Sigmoid colon (tissue), 7 donors: ENCODE measurements at places on chromosomes 16 and 17.
A peak's percentile ranks its signal among the peaks of the same experiment; 100 is the strongest.

- no peak for DNase-seq
Observed at GRCh38 chr17:58120195-58120822, 27.9 kb upstream of the OR4D1 start.

DNA sequence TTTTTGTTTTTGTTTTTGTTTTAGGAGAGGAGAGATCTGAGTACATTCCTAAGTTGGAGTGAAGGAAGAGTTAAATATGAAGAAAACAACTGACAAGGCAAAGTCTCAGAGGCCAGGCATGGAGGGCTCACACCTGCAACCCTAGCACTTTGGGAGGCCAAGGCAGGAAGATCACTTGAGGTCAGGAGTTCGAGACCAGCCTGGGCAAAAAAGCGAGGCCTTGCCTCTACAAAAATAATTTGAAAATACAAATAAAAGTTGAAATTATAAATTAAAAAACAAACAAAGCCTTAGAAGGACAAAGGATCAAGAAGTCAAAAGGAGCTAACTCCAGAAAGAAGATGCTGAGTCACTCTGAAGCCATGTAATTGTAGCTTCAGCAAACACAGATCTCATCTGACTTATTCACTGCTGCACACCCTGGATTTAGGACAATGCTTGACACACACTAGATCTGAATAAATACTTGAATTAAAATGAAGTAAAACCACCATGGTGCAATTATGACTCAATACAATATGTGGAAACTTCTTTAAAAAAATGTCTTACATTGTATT, 9.1 kb downstream of the CEP20 start:
- DNase-seq: no peak

DNA sequence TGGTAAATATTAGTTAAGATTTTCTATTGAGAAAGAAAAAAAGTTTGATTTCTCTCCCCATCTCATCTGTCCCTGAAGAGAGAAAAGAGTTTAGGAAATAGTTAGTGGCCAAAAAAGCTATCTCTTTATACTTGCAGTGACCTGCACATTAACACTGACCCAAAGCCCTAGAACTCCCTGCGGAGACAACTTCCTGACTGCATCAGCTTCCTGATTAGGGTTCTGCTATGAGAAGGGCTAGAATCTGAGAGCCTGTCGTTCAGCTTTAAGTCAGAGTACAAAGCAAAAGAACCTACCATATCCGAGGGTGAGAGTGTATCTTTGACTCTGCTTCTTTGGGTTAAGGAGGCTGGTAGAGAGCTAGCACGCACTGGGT, 24.7 kb downstream of the LIMD2 start:
- DNase-seq: no peak

DNA sequence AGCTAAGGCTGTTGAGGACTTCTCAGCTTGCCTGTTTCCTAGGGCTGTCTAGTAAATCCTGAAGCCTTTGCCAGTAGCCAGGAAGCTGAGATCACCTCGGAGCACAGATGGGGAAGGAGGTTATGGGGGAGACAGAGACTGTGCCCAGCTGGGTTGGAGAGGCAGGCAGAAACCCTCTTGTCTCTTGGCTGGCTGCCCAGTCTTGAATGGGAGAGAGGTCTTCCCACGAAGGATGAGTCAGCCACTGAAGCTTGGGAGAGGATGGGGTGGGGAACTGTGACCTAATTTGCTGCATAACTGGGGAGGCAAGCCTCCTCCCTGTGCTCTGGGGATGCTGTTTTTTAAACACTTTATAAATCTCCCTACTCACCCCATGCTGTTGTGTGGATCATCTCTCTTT, 69.8 kb downstream of the SHISA9 start:
- no peak for DNase-seq

DNA sequence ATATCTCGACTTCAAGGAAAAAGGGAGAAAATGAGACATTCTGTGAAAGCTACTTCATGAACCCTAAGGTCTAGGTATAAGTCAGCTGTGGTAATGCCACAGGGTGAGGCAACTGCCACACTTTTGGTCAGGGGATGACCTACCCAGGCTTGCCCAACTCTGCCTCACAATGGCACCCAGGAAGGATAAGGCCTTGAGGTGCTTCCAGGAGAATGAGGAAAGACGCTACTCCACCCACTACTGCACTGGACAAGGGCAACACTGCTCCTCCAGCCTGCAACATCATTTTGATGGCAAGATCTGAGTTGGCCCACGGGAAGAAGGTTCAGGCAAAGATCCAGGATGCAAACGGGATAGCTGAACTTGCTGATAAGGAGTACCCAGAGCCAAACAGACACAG, 22.0 kb upstream of the GFOD2 start:
- DNase-seq: no peak

DNA sequence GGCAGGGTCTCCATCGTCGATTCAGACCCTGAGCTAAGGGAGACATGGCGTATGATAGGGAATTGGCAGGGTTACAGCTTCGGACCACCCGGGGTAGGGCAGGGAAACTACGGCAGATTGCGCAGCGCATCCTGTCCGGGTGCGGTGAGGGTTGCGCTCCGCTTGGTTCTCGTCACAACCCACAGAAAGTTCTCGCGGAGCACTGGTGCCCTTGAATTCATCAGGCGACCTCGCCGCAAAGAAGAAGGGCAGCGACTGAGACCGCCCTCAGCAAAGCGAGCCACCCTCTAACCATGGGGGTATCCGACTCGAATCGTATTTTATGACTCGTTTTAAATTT, 1.2 kb downstream of the HS3ST3B1 start:
- DNase-seq: no peak

GRCh38 chr16:6704306-6704930, 628.2 kb upstream of the RBFOX1 start:
- no peak for DNase-seq

GRCh38 chr17:74270333-74270732, 3.7 kb upstream of the DNAI2 start:
- no peak for DNase-seq

DNA sequence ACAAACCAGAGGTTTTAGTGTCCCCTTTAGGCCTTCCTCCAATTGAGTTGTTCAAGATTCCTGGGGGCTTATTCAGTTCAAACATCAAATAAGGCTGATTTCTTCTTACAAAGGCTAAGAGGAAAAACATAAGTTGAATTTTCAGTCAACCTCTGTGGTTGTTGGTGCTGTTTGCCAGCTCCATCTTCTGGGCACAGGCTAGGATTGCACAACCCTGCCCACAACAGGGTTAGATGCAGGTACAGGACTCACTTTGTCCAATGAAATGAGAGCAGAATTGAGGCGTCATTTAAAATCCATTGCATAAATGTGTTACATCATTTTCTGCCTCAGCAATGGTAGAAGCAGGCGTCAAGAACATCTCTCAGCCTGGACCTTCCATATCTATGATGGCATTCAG, 173.3 kb downstream of the PMP22 start:
- DNase-seq: no peak

- DNase-seq: no peak
Observed at GRCh38 chr16:86375364-86375763, 135.0 kb upstream of the FOXF1 start.

GRCh38 chr16:5756969-5757368, 659.4 kb upstream of the EEF2KMT start:
- DNase-seq: no peak

- no peak for DNase-seq
Observed at GRCh38 chr16:1914988-1915387, 3.2 kb downstream of the HS3ST6 start.

DNA sequence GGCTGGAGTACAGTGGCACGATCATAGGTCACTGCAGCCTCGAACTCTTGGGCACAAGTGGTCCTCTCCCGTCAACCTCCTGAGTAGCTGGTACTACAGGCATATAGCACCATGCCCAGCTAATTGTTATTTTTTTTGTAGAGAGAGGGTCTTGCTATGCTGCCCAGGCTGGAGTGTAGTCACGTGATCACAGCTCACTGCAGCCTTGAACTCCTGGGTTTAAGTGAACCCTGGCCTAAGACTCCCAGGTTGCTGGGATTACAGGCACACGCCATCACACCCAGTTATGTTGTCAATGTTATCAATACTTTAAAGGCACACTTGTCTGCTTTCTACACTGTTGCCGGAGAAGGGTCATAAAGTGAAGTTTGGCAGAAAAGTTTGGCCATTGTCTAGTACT, 22.0 kb upstream of the LASP1NB start:
- no peak for DNase-seq

- no peak for DNase-seq
Observed at GRCh38 chr16:75379911-75380847, 53.1 kb downstream of the CFDP1 start.

DNA sequence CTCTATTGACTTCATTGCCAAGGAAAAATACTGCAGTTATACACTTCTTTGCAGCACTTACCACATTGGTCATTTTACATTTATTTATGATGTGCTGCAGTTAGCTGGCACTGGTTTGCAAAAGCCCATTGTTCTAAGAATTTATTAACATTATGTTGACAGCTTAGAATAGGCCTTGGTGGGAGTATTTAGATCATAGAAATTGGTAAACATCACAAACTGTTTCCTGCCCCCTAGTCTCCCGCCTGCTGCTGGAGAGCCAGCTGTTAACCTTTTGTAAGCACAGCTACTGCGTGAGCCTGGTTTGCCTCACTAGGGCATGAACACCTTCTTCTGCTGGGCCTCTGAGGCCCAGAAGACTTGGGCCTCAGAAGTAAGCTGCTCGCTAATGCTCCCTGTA, 651.4 kb upstream of the GOT2 start:
- no peak for DNase-seq

DNA sequence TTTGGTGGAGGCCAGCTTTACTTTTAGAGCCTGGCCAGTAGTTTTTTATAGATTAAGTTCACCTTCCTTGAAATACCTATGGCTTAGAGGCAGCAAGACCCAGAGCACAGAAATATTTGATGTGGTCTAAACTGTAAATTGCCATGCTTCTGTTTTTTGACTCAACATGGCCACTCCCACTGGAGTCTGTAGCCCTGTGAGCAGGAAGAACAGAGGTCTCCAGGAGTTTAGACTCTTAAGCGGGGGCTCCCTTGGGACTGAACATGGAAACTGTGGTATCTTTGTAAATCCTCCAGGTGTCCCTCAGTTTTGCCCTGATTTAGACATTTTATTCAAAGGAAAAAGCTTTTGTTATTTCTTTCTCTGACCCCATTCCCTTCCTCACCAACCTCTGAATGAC, 145.6 kb downstream of the FTO start:
- no peak for DNase-seq

DNA sequence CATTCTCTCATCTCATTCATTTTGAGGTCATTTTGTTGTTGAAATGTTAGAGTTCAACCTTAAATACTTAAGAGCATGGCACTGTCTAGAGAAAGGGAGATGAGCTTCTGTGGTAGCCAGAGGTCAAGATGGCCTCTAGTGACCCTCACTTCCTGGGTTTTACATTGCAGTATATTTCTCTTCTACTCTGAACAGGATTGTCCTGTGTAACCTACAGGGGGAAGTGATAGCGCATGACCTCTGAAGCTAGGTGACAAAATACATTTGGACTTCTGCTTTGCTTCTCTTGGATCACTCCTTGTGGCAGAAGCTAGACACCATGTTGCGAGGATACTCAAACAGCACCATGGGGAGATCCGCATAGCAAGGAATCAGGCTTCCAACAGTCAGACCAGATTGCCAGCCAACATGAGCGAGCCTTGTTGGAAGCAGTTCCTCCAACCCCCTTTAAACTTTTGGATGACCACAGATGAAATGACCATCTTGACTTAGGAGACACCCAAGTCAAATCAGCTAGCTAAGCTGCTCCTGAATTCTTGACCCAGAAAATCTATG, 748.4 kb downstream of the MAF start:
- no peak for DNase-seq

- DNase-seq: no peak
Observed at GRCh38 chr16:5042574-5043171, 8.9 kb upstream of the NAGPA start.

- DNase-seq: no peak
Observed at GRCh38 chr16:23768581-23768980, 13.8 kb downstream of the CHP2 start.

GRCh38 chr17:7356072-7356549, 1.2 kb downstream of the TMEM95 start:
- peak; percentile 90 for DNase-seq

GRCh38 chr17:35028531-35029262, 34.8 kb downstream of the RFFL start:
- DNase-seq: no peak

DNA sequence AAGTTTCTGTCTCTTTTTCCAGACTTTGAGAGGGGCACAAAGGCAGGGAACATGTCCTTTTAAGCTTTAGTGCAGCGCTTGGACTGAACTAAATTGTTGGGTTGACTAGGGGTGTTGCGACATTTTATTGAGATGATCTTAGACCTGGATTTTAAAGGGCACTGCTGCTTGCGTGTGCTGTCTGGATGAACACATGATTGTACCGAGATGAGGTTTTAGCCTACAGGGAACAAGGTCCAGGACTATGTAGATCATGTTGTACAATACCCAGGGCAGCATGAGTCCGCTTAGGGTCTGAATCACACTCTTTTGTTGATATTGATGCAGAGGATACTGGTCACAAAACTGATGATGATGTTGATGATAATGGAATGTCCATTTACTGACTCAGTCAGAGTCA, 5.2 kb upstream of the RGS9 start:
- DNase-seq: no peak

DNA sequence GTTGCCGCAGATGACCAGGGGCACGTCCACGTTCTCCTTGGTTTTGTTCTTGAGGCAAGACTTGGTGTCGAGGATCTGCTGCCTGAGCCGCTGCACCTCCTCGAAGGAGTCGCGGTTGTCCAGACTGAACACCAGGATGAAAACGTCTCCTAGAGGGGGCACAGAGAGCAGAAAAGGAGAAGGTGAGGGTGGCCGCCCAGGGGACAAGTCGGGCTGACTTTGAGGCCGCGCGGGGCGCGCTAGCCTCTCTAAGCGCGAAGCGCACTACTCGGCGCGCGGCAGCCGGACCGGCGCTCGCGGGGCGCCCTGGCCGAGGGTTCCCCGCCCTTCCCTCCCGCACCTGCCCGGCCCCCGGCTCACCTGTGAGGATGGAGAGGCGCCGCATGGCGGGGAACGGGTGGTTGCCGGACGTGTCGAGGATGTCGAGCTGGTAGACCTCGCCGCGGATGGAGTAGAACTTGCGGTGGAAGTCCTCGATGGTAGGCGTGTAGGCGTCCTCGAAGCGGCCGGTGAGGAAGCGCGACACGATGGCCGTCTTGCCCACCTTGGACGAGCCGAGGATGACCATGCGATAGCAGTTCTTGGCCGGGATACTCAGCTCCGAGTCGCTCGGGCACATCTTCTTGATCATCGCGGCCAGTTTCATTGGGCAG, 533 bp downstream of the RASD1 start:
- DNase-seq: peak; percentile 80
